NCI-H2081 treated with DMSO at 0.1 percent for 48 hours (cell line): ENCODE measurements at places on chromosomes 6 and 20.

- DNase-seq: no peak
Observed at GRCh38 chr6:15763364-15763763, 100.5 kb upstream of the DTNBP1 start.

GRCh38 chr6:154304191-154304590 is 52.4 kb downstream of the IPCEF1 start:
- no peak for DNase-seq

DNA sequence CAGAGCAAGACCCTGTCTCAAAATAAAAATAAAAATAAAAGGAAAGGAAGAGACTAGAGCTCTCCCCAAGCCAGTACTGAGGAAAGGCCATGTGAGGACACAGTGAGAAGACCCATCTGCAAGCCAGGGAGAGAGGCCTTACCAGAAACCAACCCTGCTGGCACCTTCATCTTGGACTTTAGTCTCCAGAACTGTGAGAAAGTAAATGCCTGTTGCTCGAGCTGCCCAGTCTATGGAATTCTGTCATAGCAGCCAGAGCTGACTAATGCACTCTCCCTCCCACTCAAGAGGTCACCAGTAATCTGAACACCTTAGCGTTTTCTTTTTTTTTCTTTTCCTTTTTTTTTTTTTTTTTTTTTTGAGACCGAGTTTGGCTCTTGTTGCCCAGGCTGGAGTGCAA is 7.3 kb upstream of the PRPH2 start:
- no peak for DNase-seq

- no peak for DNase-seq
Observed at GRCh38 chr6:47670851-47671250, 27.5 kb upstream of the ADGRF4 start.

DNA sequence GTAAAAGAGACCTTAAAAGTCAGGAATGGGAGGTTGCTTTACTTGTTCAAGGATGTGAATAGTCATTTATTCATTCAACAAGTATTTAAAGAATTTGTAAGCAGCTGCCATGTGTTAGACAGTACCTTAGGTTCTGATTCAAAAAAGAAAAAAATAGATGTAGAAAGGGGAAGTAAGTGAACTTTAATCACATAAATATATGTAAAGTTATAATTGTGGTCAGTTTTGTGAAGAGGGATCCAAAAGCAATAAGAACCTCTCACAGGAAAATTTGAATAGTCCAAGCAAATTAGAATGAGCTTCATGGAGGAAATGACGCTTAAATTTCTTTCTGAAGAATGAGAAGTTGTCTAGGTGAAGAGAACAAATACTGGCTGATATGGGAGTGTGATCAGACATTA is 596.1 kb upstream of the CITED2 start:
- no peak for DNase-seq

- no peak for DNase-seq
Observed at GRCh38 chr6:111824608-111825337, 48.5 kb downstream of the FYN start.

GRCh38 chr6:1502041-1502440 is 107.7 kb upstream of the FOXC1 start:
- no peak for DNase-seq

DNA sequence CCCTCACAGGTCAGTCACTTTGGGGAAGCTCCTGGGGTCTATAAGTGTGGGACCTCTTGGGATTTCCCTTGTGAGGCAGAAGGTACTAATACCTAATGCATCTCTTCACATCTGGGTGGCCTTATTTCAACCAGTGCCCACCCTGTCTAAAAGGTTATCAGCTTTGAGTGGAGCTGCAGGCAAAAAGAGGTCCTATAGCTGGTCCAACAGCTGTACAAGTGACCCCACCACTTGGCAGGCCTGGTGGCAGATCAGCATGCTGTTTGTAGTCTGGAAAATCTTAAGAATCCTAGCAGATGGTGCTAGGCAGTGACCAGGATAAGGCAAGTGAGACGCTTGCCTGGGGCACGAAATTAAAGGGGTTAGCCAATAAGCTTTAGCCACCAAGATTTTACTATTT is 51.6 kb upstream of the GTSF1L start:
- no peak for DNase-seq
